ENCODE measurements at places on chromosomes 7 and 10.

GRCh38 chr10:74589851-74590250 is 236.5 kb upstream of the KAT6B start:
- no peak for DNase-seq

GRCh38 chr10:6327961-6328698 is 125.4 kb downstream of the PFKFB3 start:
- DNase-seq, result no peak

GRCh38 chr7:90552521-90552920 is 43.6 kb upstream of the CDK14 start:
- no peak for DNase-seq

- no peak for DNase-seq
Measured at GRCh38 chr7:12926206-12926605, 238.8 kb downstream of the ARL4A start.

GRCh38 chr10:6089334-6090219 is 743 bp downstream of the RBM17 start:
- no peak for DNase-seq

- no peak for DNase-seq
Measured at GRCh38 chr10:66833861-66834260, 92.0 kb upstream of the LRRTM3 start.

GRCh38 chr7:155738652-155739537 is 73.4 kb downstream of the SHH start:
- peak; percentile 74 for DNase-seq

GRCh38 chr7:2276107-2276506 is 34.1 kb downstream of the NUDT1 start:
- no peak for DNase-seq

DNA sequence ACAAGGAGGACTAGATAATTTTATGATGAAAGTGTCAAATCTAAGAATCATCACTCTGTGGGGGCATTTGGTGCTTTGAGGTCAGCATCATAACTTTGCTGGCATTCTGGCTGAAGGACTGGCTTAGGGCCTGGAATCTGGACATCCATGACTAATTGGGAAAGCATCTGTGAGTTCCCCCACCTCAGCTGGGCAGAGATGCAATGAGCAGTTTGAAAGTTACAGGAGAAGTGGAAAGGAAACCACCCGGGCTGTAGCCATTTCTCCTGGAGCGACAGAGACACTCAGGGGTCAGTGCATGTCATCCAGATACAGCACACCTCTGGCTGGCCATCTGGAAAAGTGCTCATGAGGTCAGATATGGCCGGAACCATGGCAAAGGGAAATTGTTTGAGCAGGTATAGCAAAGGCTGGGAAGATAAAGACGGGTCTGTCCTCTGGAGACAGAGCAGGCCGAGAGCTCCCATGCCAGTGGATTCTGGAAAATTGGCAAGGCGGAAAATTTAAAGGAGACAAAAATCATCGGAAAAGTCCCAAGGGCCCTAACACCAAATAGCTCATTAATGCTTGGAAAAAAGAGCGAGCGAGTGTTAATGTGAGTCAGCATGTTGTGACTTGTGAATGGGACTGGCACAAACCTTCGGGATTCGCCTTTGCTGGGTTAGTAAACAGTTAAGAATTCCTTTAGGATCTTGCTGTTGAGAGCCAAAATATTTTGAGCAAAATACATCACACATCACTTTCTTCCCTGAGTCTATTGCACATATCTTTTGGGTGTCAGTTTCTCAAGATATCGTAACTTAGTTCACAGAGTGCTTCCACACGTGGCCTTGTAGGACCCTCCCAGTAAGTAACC is 188.4 kb upstream of the AGK start:
- no peak for DNase-seq

- no peak for DNase-seq
Measured at GRCh38 chr7:157507987-157508386, 171.2 kb downstream of the DNAJB6 start.

DNA sequence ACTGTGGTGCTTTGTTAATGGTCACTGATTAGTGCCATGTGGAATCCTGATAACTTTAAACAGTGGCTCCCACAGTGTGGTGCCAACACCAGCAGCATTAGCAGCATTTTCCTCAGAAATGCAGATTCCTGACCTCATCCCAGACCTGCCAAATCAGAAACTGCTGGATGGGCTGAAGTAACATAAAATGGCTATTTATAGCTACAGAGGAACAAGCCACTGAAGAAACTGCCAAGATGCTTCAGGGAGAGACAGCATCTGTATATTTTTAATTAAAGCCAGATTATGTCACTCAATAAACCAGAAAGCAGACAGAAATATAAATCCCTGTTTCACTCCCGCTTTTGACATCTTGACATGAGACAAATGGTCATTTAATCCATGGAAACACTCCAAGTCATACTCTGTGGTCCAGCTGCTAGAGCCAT is 178.5 kb downstream of the AMPH start:
- DNase-seq, result no peak

DNA sequence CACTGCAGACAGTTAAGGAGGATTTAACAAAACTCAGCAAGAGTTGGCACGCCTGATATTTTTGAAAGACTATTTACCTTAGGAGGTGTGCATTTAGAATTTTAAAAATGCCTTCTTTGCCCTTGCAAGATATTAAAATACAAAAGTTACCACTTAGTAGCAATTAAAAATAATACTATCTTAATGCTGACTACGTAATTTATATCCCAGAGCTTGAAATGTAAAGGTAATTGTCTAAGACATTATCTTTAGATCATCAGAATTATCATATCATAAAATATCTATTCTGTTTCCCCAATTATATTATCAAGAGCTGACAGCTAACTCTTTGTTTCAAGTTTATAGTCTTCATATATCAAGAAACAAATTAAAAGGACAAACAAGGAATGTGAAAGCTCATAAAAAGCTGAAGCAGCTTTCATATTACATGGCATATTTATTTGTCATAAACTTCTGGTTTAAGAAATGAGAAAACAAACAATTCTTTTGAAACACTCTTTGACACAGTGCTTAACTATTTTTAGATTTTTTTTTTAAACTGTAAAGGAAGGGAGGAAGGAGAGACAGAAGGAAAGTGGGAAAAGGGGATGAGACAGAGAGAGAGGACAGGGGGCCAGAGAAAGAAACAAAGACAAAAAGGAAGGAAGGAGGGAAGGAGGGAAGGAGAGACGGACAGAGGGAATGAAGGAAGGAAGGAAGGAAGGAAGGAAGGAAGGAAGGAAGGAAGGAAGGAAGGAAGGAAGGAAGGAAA is 73.5 kb downstream of the RTKN2 start:
- DNase-seq, result no peak

GRCh38 chr10:106436123-106436715 is 728.3 kb downstream of the SORCS1 start:
- no peak for DNase-seq

- DNase-seq, result no peak
Measured at GRCh38 chr7:21412957-21413356, 14.9 kb upstream of the SP4 start.

GRCh38 chr10:124142960-124143359 is 49.6 kb upstream of the CHST15 start:
- no peak for DNase-seq

- no peak for DNase-seq
Measured at GRCh38 chr7:30080818-30081217, 52.6 kb downstream of the PLEKHA8 start.

GRCh38 chr7:139598642-139599041 is 75.2 kb downstream of the CLEC2L start:
- DNase-seq, result no peak

GRCh38 chr10:76352300-76352699 is 920.9 kb downstream of the LRMDA start:
- DNase-seq, result no peak

DNA sequence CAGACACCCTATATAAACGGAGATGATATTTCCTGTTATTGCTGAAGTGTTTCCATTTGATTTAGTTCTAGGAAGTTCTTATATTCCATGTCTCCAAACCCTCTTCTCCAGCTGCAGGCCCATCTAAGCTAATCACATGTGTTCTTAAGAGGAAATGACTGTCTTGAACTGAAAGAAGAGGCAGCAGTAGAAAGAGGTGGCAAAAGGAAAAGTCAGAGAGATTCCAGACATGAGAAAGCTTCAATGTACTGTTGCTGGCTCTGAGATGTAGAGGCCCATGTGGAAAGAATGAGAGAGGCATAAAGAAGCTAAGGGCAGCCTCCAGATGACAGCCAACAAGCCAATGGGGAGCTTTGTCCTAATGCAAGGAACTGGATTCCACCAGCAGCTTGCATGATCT is 287.2 kb downstream of the GFRA1 start:
- no peak for DNase-seq

- no peak for DNase-seq
Measured at GRCh38 chr7:81294897-81295515, 376.2 kb upstream of the SEMA3C start.

DNA sequence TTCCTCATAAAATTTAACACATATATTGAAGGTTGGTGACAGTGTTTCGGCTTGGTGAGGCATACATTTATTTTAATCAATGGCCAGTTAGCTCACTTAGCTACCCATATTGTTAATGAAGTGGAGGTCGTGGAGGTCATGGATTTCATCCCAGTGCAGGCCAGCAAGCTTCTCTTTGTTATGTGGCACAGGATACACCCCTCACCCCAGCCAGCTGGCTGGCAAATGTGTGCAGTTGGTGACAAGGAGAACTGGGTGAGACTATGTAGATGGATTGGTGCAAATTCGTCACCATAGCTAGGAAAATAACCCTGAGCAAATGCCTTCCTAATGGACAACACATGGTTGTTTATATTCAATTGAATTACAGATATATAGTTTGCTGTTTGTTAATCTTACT is 50.5 kb upstream of the FOXP2 start:
- DNase-seq, result no peak

- DNase-seq, result no peak
Measured at GRCh38 chr7:31917256-31917655, 153.0 kb downstream of the PDE1C start.

All from GM12864 (cell line).